Stimulated activated CD4-positive, alpha-beta T cell treated with anti-CD3 and anti-CD28 coated beads, Interleukin-15, amount 100 ng/mL, for 1 hour (primary cell): ENCODE measurements at places on chromosomes 6 and 20.

GRCh38 chr6:36128793-36129192, 1.5 kb upstream of the MAPK13 start:
- no peak for DNase-seq

- DNase-seq = no peak
These were observed 296.7 kb downstream of the CDH26 start for GRCh38 chr20:60254901-60255411.

- no peak for DNase-seq
These were observed 245.3 kb upstream of the MAN1A1 start for GRCh38 chr6:119594907-119595306.

GRCh38 chr6:112865131-112865530, 518.0 kb downstream of the RFPL4B start:
- no peak for DNase-seq

- DNase-seq = no peak
These were observed 148.3 kb upstream of the PROKR2 start for GRCh38 chr20:5464901-5465603.

DNA sequence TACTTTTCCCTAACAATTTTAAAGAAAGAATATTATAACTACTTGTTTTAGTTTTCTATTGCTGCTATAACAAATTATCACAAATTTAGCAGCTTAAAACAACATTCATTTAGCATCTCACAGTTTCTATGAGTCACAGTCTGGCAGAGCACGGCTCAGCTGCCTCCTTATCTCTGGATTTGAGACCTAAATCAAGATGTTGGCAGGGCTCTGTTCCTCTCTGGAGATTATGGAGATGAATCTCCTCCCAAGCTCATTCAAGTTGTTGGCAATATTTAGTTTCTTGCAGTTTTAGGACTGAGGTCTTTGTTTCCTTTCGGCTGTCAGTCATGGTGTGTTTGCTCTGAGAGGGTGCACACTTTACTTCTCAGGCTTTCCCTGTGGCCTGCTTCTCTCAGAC, 1065.8 kb upstream of the EYS start:
- DNase-seq = no peak

GRCh38 chr6:9576521-9576920, 838.4 kb downstream of the TFAP2A start:
- DNase-seq = no peak
